ENCODE measurements at places on chromosomes 5 and 9. TPM values are rescaled to one million over a fixed set of nuclear protein-coding genes. Genes with fewer than 3 reads are reported as not detected.

GRCh38 chr9:112502175-112502946 lies 15.7 kb downstream of the KIAA1958 start:
- no peak for DNase-seq

DNA sequence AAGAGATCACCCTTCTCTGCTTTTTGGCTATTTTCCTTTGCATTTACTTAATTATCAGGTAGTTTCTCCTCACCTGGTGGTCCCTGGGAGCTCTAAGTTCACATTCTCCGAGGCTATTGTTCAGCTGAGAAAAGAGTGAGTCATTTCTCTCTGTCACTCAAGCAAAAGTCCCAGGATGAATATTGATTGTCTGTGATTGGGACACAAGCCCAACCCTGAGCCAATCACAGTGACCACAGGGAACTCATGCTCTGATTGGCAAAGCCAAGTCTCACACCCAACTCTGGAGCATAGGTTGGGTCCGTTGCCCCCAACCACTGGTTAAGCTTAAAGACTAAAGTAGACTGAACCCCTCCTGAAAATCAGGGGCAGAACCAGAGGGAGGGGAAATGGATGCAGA lies 27.8 kb upstream of the FAT2 start:
- DNase-seq, result no peak

GRCh38 chr5:181223729-181224389 lies 778 bp downstream of the TRIM41 start:
- DNase-seq, result no peak

DNA sequence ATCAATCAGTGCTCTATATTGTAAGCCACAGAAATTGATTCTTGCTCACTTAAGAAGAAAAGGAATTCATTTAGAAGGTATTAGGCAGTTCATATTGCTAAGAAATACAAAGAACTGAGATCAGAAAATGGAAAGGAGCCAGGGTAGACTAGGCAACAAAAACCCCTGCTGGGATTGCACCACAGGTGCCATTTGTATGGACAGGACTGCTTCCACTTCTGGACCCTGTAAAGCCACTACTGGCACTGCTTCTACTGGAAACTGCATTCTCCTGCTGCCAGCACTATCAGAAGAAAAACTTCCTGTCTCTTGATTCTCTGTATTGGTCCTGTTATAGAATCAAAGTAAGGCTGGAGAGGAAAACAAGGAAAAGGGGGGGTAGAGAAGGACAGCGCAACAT lies 45.9 kb downstream of the CERT1 start:
- no peak for DNase-seq

DNA sequence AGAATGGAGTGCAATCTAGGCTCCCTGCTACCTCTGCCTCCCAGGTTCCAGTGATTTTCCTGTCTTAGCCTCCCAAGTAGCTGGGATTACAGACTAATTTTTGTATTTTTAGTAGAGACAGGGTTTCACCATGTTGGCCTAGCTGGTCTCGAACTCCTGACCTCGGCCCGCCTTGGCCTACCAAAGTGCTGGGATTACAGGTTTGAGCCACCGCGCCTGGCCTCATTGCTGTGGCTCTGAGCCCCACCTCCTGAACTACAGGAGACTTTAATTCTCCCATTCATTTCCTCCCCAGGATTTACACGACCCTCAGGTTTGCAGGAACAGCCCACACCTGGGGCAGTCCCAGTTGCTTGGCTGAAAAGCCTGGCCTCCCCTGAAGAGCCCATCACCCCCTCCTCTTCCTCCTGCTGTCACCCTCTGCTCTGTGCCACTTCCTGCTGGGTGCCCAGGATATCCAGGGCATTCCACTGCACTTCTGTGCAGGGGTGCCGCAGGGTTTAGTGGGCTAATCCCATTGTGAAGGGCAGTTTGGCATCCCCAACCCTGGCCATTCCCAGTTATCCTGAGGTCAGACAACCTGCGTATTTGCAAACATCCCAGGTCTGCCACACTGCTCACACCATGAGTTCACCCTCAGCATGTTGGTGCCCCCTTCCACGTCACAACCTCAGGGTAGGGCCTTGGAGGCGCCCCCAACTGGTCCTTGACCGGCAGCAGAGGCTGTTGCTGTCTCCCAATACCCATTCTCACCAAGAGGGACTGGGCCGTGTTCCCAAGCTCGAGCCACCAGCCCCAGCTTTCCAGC lies 265.0 kb upstream of the IRX4 start:
- DNase-seq, result no peak

GRCh38 chr5:140152022-140152999 lies 22.7 kb upstream of the CYSTM1 start:
- DNase-seq, result no peak

PAEP gene
- total RNA-seq, result not detected

GRCh38 chr9:20382460-20383071 lies 239.7 kb downstream of the MLLT3 start:
- DNase-seq, result no peak

- DNase-seq, result no peak
These were observed 84.5 kb downstream of the TEX10 start for GRCh38 chr9:100268271-100268670.

DNA sequence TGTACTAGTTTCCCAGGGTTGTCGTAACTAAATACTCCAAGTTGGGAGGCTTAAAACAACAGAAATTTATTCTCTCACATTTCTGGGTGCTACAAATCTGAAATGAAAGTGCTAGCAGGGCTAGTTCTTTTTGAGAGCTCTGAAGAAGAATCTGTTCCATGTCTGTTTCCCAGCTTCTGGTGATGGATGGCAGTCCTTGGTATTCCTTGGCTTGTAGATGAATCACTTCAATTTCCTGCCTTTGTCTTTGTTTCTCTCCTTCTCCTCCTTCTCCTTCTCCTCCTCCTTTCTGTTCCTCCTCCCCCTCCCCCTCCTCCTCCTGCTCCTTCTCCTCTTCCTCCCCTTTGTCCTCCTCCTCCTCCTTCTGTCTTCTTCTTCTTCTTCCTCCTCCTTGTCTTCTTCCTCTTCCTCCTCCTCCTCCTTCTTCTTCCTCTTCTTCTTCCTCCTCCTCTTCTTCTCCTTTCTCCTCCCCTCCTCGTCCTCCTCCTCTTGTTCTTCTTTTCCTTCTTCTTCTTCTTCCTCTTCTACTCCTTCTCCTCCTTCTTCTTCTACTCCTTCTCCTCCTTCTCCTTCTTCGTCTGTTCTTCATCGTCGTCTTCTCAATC lies 104.7 kb upstream of the ANKRD55 start:
- no peak for DNase-seq

DNA sequence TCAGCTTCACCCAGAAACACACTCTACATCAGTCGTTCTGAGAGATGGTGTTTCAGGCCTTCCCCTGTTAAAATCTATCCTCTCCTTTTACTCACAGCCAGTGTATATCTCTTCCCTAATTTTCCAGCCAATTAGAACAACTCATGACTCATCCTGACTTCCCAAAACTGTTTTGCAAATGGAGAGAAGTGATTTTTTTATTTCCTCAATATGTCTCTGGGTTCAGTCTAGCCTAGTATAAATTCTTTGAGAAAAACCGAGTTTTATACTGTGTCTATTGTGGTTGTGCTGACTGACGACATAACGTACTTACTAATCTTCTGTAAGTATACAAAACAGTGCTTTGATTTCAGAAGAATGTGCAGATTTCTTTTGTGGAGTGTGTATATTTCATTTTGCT lies 28.4 kb upstream of the CAST start:
- DNase-seq, result no peak

DNA sequence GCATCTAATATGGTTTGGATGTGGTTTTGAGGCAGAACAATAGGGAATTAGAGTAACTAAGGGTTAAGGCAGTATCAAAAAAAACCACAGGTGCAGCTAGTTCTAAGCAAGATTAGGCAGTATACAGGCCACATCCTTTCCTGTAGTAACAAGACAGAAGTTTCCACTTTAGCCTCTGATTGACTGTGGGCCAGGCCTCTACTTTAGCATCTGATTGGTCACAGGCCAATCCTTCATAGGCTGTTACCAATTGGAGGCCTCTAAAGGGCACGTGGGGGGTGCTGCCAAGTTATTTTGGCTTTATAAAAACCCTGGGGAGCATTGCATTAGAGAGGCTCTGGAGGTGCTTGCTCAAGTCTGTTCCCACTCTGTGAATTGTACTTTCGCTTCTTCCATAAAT lies 144.1 kb upstream of the ST8SIA4 start:
- no peak for DNase-seq

DNA sequence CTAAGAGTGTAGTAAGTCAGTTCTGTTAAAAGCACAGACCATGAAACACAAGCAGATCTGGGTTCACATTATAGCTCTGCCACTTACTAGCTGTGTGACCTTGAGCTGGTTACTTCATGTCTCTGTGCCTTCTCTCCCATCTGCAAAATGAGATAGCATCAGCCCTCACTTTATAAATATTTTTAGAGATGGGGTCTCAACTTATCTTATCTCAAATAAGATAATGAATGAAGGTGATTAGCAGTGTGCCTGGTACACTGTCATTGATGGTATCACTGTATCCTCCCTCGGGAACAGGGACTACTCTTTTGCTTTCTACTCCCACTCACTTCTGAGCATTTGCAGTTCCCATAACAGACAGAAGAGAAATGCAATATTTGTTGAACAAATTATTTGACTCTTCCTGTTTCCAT lies 52.4 kb downstream of the GALNT10 start:
- DNase-seq, result no peak

DNA sequence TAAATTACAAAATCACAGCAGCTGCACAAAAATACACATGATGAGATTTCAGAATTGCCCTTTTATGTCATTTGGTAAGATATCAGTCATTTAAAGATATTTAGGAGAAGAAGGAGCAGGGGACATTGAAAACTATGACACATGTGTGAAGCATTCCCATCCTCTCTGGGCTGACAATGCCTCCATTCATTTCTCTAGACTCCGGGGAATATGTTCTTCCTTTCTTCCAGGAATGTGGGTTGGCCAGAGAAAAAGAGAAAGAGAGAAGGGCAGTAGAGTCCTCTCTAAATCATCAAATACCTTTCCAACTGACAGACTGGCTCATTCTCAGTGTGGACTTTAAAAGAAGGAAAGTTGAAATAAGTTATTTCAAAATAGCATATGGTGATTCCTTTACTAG lies 205.6 kb upstream of the ADAMTSL1 start:
- no peak for DNase-seq

DNA sequence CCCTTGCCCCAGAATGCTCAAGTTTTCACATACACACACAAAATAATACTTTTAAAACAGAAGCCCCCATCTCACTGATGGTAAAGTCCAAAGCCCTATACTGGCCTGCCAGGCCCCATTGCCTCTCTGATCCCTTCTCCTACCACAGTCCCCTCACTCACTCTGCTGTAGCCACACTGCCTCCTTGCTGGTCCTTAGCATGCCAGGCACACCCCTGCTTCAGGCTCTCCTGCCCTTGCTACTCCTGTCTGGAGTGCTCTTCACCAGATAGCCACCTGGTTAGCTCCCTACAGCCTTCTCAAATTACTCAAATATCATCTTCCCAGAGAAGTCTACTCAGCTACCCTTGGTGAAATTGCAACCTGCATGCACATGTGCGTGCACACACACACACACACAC lies 177.5 kb downstream of the C5orf15 start:
- DNase-seq, result no peak

GRCh38 chr5:155342956-155343355 lies 329.4 kb downstream of the KIF4B start:
- no peak for DNase-seq

DNA sequence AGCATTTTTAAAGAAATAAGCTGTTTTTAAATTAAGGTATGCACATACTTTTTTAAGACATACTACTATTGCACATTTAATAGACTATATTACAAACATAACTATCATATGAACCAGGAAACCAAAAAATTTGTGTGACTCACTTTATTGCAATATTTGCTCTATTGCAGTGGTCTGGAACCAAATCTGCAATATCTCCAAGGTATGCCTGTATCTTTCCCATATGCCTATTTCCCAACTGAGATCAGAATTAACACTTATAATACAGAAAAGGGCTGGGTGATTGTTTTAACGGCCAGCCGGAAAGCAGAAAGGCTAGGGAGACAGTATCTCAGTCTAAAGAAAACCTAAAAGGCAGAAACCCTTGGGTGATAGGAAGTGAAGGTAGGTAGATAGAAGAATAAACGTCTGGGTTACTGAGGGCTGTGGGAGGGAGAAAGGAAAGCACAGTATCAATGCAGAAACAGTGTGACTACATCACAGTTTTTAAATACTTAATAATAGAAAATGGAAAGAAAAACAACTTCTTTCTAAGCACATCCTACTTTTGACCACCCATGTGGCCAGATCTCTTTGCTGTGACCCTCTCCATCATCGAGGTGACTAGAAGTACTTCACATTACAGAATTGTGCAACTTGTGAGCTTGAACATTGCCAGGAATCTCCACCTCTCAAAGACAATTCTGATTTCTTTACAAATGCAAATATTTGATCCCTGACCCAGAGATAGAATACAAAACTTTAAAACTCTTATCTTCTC lies 126.4 kb downstream of the LPAR1 start:
- DNase-seq, result no peak

DNA sequence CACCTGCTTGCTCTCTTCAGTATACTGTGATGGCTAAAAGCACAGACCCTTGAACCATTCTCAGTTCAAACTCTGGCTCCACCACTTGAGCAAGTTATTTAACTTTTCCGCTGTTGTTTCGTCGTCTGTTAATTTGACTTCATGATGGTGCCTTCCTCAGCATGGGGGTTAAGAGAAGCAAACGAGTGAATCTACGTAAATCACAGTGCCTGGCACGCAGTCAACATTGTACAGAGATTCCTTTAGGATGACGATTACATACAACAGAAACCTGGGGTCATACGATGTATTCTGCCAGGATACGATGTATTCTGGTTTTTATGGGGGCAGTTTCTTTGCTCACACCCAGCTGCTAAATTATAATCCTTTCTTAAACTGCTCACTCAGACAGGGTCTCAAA lies 515.6 kb downstream of the CCDC171 start:
- DNase-seq, result no peak

- no peak for DNase-seq
These were observed at the start of gene ANKDD1B for GRCh38 chr5:75611311-75612225. Gene ANKDD1B (plus strand): TSS chr5:75611453. CDS start chr5:75611635, 182 bp downstream.

DNA sequence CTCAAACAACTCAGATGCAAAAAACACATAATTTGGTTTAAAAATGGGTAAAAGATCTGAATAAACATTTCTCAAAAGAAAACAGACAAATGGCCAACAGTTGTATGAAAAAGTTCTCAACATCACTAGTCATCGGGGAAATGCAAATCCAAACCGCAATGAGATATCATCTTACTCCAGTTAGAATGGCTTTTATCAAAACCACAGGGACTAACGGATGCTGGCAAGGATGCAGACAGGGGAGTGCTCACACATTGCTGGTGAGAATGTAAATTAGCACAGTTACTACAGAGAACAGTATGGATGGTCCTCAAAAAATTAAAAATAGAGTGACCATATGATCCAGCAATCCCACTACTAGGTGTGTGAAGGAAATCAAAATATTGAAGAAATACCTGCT lies 589.1 kb upstream of the ADAMTS16 start:
- DNase-seq, result no peak

DNA sequence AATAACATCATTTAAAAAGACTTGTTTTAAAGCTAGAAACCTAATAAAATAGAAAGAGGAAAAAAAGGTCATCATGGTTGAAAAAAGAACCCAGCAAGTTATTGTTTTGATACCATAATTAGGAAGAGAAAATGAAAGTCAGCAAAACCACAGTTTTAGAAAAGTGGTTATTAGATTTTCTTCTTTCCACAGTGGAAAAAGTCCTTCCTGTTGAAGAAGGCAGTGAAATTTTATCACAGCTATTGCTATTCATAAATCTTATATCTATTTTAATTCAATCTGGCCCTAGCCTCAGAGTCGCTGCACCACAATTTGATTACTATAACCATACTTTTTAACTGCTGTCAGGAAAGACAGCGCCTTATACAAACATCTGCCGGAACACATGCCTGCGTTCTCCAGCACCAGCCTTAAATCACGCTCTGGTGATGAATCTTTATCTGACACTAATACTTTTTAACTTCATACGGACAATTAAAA lies 60.3 kb downstream of the MAPKAP1 start:
- no peak for DNase-seq

GRCh38 chr5:147734894-147735293 lies 47.6 kb downstream of the JAKMIP2 start:
- no peak for DNase-seq

Measured in H1 (cell line).